ENCODE measurements at places on chromosomes 2 and 18.

GRCh38 chr2:239260546-239261327 lies 140.1 kb downstream of the HDAC4 start:
- DNase-seq, result no peak

- DNase-seq, result peak; percentile 86
These were observed 477.1 kb downstream of the FBXO15 start for GRCh38 chr18:73670524-73670923.

DNA sequence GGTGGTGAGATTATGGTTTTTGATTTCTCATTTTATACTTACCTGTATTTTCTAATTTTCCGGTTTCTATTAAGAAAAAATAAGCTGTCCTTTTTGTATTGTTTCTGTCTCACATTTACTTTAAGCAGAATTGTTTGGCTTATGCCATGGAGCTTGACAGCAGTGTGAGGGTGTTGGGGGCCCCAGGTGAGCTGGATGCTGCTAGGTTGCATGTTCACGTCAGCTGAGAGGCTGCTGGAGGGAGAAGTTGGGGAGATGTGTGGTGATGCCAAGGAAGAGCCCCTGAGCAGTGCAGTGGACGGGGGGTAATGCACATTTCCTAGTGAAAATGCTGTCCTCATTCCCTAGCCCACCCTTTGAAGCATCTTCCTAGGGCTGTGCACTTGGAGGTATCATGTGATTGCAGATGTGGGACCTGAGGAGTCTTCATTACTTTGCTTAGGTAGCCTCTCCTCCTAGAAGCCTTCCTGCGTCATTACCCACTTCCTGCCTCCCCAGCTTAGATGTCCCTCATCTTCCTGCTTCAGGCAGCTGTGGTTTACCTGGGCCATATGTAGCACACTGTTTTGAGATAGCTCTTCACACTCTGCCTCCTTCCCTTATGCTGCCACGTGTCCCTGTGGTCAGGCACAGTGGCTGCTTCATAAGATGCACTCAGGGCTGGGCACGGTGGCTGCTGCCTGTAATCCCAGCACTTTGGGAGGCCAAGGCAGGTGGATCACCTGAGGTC lies 16.2 kb downstream of the ATG16L1 start:
- no peak for DNase-seq

- DNase-seq, result no peak
These were observed 157.3 kb downstream of the DYSF start for GRCh38 chr2:71610671-71611070.

GRCh38 chr2:219687882-219688559 lies 60.6 kb downstream of the SLC4A3 start:
- DNase-seq, result peak; percentile 90

- no peak for DNase-seq
These were observed 495.4 kb upstream of the PIK3C3 start for GRCh38 chr18:41459656-41460055.

DNA sequence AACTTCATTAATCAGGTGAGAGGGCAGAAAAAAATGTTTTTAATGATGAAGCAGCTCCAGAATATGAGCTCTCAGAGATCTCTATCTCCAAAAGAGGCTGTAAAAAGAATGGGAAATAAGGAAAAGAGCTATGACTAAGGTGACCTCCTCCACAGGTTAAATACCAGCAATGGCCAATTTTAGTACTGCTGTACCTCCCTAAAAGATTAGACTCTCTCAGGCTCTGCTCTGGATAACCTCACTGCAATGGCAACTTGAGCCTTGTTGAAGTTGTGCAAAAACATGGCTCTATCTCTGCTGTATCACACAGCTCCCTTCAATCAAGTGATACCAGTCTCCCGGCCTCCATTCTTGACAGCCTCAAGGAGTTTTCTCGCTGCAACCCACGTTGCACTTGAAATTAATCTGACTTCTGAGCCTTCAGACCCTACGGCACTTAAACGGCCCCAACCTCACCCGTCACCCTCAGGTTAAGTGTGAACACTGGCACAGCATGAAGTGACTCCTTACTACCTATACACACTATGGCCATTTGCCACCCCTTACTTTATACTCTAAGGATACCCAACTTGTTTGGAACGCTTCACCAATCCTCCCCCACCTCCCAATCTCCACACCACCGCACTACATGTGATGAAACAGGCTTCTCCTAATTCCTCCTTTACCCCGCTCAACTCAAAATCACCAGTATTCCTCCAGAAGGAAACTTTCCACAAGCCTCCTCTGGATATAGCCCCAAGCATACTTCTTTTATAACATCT lies 36.3 kb downstream of the SMAD2 start:
- no peak for DNase-seq

DNA sequence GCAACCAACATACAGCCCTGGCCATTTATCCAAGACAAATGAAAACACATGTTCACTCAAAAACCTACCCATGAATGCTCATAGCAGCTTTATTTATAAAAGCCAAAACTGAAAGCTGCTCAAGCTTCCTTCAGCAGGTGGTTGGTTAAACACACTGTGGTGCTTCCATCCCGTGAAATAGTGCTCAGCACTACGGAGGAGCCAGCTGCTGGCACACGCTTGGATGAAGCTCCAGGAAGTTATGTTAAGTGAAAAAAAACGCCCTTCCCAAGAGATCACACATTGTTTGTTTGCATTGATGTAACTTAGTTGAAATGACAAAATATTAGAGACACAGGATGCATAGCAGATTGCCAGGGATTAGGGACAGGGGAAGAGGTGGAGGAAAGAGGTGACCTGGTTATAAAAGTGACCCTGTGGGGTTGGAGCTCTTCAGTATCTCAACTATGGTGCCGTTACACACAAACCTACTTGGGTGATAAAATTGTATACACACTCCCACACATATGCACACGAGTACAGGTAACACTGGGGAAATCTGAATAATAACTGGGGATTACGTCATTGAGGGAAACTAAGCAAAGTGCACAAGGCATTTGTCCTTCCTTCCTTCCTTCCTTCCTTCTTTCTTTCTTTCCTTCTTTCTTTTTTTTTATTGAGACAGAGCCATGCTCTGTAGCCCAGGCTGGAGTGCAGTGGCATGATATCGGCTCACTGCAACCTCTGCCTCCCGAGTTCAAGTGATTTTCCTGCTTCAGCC lies 6.2 kb upstream of the ALPG start:
- no peak for DNase-seq

DNA sequence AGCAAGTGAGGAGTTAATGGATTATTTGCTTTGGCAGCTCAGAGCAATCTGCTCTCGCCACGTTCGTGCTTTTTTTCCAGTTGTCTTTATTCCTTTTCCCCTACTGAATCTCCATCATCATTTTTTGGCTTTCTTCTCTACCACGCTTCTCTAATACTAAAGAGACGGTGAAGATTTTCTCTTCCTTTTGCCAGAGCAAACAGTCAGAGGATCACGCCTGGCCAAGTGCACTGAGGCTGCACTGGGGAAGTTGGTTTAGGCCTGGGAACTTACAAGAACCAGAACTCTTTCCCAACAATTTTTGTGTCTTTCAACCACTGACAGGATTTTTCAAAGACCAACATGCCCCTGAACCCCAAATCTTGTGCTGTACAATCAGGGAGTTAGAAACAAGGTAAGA lies 172.3 kb downstream of the PID1 start:
- no peak for DNase-seq

GRCh38 chr2:240024766-240025165 lies 376 bp downstream of the NDUFA10 start:
- peak; percentile 10 for DNase-seq

DNA sequence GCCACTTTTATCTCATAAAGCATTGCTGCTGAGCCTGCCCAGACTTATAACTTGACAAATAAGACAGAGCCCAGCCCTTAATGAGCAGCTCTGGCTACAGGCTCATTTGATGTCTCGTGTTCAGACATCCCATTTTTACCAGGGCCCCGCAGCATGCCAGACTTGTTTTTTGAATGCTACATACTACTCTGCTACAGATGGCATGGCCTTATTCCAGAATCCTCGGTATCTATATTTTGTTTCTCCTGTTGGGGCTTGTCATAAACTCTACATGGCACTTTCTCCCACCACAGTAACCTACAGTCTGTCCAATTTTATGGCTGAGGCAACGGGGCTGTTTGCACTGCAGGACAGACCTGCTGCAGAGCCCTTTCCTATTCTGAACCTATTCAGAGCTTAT lies 179.0 kb upstream of the DDX18 start:
- no peak for DNase-seq

DNA sequence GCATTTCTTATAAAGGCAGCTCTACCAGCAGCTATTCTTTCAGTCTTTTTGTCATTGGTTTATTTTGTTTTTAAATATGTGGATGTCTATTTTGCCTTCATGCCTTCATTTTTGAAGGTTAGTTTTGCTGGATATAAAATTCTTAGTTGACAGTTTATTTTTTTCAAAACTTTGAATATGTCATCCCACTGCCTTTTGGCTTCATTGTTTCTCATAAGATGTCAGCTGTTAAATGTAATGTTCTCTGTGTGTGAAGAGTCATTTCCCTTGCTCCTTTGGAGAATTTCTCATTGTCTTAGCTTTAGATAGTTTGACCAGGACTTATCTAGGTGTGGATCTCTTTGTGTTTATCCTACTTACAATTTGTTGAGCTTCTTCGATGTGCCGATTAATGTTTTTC lies 213.5 kb downstream of the KIAA1328 start:
- no peak for DNase-seq

GRCh38 chr2:62705859-62706720 lies 577 bp downstream of the EHBP1 start:
- DNase-seq, result peak; percentile 32

DNA sequence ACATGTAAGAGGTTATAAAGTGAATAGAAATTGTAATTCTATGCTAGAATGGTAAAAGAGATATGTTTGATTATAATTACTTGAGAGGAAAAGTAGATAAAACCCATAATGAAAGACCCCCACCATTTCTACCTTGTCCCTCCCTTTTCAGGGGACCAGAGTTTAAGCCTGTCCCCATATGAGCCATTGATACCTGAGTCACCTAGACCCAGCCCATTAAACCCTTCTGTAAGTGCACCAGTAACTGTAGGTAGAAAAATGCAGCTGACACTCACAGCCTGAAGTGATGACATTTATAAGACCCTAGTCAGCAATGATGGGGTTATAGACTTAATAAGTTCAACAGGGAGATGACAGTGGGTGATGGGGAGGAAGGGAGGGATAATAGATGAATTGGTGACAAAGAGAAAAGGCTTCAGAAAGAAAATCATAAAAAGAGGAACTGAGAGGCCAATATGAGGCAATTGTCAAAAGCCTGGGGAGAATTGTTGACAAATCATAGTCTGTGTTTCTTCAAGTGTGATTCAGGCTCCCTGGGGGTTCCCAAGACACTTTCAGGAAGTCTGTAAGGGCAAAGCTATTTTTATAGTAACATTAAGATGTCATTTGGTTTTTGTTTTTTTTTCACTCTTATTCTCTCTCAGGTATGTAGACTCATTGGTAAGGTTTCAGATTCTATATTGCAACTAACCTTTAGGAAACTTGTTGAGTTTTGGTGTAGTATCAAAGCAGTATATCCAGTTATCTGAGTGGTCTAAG lies 544.2 kb downstream of the SATB2 start:
- DNase-seq, result peak; percentile 69

- peak; percentile 82 for DNase-seq
These were observed 219.5 kb upstream of the TANK start for GRCh38 chr2:160940699-160941098.

- no peak for DNase-seq
These were observed 30.8 kb downstream of the ADCY3 start for GRCh38 chr2:24889221-24889620.

GRCh38 chr2:75277111-75277510 lies 77.8 kb upstream of the TACR1 start:
- DNase-seq, result peak; percentile 67

- no peak for DNase-seq
These were observed 187.0 kb downstream of the AGPS start for GRCh38 chr2:177579486-177580036.

- no peak for DNase-seq
These were observed 90.3 kb downstream of the C1QL2 start for GRCh38 chr2:119068154-119068725.

DNA sequence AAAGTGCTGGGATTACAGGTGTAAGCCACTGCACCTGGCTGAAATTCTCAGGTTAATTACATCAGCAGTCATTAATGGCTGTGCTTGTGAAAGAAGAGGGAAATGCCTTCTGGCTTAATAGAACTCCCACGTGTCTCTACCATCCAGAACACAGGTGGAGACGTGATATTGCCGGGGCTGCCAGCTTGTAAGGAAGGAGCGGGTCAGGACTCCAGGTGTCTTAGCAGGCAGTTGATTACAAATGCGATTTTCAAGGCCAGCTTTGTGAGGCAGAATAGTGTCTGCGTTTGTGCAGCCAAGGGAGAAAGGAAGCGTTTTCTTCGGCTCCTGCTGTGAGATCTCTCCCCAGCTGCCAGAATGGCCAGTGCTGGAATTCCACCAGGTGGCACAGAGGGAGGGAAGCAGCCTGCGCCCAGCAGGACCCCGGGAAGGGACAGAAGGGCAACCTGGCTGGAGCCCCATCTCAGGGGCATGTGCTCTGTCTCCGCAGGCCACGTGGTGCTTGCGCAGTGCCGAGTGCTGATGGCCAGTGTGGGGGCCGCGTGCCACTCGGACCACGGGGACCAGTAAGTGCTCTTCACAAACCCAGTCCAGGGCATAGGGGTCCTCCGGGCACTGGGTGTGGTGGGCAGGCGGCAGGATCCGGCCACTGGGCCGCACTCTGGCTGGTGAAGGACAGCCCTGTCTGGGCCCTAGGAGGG lies 3.7 kb upstream of the ESPNL start:
- DNase-seq, result peak; percentile 71

All from epithelial cell of esophagus (primary cell).